Activated CD4-positive, alpha-beta memory T cell treated with anti-CD3 and anti-CD28 coated beads for 36 hours (primary cell): ENCODE measurements at places on chromosomes 6 and 20. TPM values are rescaled to one million over a fixed set of nuclear protein-coding genes. Genes with fewer than 3 reads are reported as not detected.

CENPB gene
- 50.1 TPM for total RNA-seq

PSMB8 gene
- 350 TPM for total RNA-seq

STMN3 gene
- total RNA-seq: 18.0 TPM

TPD52L2 gene
- total RNA-seq: 70.8 TPM

ADGB gene
- not detected for total RNA-seq

TNFRSF21 gene
- 1.2 TPM for total RNA-seq

PGBD1 gene
- total RNA-seq: 1.6 TPM

ZSCAN23 gene
- 1.1 TPM for total RNA-seq

PPP1R16B gene
- total RNA-seq: 114 TPM

DAAM2 gene
- total RNA-seq: not detected

SEMG1 gene
- not detected for total RNA-seq

ATP6V1G2 gene
- total RNA-seq: 1.4 TPM

TXLNB gene
- total RNA-seq: 0.17 TPM

KHDRBS2 gene
- not detected for total RNA-seq

MYH7B gene
- 0.61 TPM for total RNA-seq

ESR1 gene
- 0.10 TPM for total RNA-seq

SAMD5 gene
- total RNA-seq: 0.12 TPM

CD109 gene
- 7.2 TPM for total RNA-seq

LY86 gene
- 0.64 TPM for total RNA-seq

OXT gene
- not detected for total RNA-seq

KIF6 gene
- not detected for total RNA-seq

TCFL5 gene
- 4.7 TPM for total RNA-seq

SMLR1 gene
- not detected for total RNA-seq

DUSP15 gene
- not detected for total RNA-seq

AGER gene
- 23.5 TPM for total RNA-seq

KCNK16 gene
- not detected for total RNA-seq

OR5V1 gene
- total RNA-seq: not detected

TRIM10 gene
- total RNA-seq: 0.36 TPM

TOX2 gene
- total RNA-seq: 2.2 TPM

XKR7 gene
- not detected for total RNA-seq

OTOR gene
- not detected for total RNA-seq

RRBP1 gene
- 29.6 TPM for total RNA-seq
